ENCODE measurements at places on chromosomes 6 and 20.

DNA sequence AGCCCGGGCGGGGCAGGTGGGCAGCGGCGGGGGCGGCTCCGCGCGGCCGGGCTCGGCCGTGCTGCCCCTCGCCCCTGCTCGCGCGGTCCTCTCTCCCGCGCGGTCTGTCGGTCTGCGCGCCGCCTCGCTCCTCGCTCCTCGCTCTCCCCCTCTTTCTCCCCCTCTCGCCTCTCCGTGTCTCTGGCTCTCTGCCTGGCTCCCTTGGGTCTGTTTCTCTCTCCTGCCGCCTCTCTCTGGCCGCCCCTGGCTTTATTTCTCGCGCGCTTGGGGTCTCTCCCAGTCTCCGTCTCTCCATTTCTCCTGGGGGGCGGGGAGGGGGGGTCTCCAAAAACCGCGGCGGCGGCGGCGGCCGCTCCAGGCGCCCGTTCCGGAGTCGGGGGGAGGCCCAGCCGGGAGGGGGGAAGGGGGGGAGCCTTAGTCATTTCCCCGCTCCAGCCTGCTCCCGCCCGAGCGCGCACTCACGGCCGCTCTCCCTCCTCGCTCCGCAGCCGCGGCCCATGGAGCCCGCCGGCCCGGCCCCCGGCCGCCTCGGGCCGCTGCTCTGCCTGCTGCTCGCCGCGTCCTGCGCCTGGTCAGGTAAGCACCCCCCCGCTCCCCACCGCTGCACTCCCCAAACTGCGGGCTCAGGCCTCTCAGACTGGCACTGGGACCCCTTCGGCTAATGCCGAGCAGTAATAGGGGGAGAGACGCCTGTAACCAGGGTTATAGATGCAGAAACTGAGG, at the start of gene SIRPA:
TSS of gene SIRPA (plus strand) at position 457 of the 723 bp plus-strand sequence. CDS start at position 498, 41 bp downstream.
- peak; percentile 69 for DNase-seq

- DNase-seq, result no peak
Observed at GRCh38 chr6:11761744-11762620, 16.6 kb downstream of the ADTRP start.

DNA sequence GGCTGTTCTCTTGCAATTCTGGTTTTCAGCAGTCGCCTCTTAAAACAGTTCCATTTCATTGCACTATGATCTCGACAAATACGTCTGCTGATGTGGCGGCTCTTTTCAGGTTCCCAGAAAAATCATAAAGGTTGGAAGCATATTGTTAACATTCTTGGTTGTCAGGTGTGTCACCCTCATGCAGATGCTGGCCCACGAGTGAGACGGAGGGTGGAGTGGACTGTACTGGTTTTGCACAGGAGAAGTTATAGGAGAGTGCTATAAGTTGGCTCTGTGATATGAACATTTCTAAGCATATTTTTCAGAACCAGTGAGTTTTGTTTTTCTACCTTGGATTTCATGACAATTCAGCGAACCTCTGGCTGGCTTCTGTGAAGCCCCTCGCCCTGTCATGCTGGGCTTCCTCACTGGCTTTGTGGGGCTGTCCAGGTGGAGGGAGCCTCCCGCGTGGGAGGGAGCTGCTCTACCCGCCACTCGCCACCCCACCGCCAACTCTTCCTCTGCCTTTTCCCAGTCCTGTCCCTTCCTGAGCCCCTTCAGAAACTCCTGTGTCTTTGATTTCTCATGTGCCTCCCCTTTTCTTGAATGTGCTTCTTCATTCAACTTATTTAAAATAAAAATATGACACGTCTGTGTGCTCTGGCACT, 10.6 kb downstream of the IRF4 start:
- no peak for DNase-seq

GRCh38 chr20:63518351-63518861, 2.2 kb upstream of the PPDPF start:
- DNase-seq, result no peak

DNA sequence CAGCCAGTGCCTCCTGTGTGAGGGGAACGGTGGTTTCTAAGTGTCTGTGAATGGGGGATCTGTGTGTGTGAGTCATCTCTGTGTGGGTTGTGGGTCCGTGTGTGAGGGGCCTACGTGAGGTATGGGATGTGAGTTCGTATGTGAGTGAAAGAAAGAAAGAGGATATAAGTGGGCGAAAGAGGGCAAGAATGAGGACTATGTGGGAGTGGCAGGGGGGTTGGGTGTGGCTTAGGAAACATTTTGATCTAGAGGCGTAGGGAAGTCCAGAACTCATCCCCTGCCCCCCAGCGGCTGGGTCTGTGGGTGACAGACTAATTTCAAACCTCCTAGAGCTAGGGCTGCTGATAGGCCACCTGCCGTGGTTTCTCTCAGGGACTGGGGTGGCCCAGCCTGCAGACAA, 35.5 kb downstream of the DHX35 start:
- no peak for DNase-seq

DNA sequence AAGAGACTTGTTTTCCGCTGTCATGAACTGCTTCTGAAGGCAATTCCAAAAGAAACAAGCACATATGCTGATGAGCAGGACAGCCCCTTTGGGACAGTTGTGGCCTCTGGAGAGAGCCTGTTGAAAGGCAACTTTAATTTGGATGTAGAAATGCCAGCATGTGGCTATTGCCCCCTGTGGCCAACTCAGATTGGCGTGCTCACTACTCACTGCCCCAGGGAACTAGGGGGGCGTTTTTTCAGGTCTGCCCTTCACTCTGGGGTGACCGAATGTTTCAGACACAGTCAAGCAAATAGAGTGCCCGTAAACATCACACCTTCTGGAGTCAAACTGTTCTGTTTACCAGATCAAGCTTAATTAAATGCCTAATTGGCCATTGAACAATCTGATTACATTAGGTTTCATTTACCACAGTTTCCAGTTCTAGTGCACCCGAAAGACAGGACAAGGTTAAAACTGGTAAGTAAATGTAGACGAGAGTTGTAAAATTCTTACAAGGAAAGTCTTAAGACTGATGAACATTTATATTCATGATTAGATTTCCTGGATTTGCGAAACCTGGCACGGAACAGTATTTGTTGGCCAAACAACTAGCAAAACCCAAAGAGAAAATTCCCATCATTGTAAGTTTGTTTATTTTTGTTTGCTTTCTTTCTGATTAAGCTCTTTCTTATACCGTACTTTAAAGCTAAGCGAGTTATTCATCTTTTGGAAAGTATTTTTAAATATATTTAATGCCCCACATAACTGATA, 75.9 kb upstream of the SYNJ2 start:
- no peak for DNase-seq

DNA sequence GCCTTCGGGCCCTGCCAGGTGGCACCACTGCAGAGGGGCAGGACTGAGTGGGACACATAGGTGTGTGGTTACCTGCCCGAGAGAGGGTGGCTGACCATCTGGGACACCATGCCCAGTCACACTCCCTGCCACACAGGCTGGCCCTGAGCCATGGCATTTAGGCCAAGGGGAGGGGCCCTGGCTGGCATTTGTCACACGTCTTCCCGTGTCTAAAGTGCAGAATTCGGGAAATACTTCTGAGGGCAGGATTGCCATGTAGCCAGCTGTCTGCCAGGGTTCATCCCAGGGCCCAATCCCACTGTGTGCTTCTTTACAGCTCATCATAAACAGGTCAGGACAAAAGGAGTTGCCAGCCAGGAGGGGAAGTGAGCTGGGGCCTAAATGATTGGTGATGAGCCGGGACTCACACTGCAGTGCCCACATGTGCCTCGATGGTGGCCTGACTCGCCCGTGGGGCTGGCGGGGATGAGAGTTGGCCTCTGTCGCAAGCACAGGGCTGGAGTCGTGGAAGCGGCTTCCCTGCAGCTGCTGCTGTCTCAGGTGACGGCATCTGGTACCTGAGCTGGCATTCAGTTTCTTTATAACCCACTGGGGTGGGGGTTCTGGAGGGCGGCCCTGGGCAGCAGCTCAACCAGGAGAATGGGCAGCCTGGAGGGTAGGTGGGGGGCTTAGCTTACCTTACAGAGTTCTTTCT, 5.9 kb upstream of the UNC93A start:
- DNase-seq, result no peak

GRCh38 chr6:3297909-3298308, 39.2 kb downstream of the PSMG4 start:
- no peak for DNase-seq

GRCh38 chr6:26414281-26414680, 12.2 kb downstream of the BTN3A1 start:
- DNase-seq, result no peak

DNA sequence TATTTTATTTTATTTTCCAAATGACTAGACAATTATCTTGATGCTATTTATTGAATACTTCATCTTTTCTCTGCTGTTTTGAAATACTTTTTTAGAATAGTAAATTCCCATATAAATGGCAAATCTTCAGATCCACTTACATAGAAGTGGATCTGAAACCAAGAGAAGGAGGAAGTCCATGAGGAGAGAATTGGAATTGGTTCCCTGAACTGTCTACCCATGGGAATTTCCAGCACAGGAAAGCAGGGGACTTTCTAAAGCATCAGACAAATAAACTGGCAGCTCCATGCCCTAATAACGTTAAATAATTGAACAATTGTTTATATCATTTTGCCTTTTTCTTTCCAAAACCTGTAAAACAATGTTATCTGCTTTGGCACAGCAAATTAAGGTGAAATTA, 47.1 kb upstream of the PNRC1 start:
- DNase-seq, result no peak

DNA sequence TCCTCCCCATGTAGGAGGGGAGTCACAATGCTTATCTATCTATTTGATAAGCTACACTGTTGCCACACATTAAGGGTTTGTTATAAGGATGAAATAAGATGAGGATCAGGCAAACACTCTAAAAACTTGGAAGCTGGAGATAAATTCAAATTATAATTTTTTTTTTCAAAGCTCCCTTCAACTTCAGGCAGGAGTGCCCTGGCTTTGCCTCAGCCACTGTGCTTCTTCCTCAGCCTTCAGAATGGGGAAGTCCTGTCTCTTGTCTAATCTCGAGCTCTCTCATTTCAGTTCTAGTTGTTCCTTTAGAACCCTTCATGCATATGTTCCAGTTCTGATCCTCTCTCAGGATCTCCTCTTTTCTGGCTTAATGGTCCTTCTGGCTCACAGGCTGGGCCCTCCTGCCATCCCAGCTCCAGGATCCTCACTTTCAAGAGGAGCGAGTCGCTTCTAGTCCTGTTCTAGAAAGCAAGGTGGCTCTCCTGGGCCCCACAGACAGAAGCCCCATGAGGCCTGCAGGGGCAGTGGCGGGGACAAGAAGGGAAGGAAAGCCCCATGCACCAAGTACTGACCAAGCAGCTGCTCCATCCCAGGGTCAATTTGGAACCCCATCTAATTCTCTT, 164.3 kb downstream of the VEGFA start:
- no peak for DNase-seq

DNA sequence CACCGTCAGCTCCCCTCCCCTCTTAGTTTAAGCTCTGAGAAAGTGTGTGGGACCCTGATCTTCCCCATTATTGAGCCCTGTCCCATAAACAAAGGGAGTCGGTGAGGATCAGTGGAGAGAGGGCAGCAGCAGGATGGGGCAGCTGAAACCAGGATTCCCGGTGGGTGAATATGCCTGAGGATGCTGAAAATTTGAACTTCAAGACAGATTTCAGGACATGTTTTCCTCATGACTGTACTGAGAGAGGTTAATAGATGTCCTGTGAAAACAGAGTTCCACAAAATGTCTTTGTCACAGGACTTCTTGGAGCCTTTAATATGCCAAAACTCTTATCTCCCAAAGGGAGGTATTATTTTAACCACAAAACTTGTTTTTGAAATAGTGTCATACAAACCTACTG, 53.5 kb upstream of the SLC22A16 start:
- DNase-seq, result peak; percentile 34

DNA sequence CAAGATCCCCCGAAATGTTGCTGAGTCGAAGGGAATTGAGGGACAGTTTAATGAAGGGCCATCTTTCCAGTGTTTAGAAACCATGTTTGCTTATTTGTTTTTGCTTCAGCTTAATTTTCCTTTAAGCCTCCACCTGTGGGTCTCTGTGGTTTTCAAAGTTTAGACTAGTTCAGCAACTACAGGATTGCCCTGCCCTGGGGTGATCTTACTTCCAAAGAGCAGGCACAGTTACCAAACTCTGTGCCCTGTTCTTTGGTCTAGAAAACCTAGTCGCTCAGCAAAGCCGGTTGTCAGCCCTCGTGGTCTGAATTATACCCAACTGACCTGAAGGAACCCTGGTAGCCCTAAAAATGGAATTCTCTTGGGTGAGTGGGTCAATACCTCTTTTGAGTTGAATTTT, 219.2 kb upstream of the GMDS start:
- no peak for DNase-seq

DNA sequence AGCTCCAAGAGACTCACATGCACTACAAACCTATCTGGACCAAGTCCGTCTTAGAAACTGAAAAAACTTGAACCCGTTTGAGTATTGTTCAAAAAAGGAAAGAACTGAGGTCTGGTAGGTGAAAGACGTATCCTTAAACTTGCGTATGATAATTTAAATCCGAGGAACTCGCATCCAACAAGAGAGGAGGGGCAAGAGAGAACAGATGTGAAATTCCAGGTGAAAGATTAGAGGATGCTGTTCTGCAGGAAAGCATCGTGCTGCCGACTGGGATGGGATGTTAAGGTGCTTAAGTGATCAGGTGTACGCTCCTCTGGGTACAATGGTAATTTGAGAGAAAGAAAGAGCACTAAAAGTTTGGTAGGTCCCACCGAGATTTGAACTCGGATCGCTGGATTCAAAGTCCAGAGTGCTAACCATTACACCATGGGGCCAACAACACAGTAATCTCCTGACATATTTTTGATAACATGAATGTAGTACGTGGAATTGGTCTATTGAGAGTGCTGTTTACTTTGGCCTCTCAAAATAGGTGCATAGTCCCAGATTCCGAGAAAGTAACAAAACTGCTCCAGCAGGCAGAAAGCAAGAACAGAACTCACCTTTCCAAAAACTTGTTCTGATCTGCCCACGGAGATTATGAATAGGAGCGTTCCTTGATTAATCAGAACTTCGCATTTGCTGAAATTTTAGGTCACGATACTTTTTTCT, 53.5 kb upstream of the BTN3A2 start:
- peak; percentile 69 for DNase-seq

DNA sequence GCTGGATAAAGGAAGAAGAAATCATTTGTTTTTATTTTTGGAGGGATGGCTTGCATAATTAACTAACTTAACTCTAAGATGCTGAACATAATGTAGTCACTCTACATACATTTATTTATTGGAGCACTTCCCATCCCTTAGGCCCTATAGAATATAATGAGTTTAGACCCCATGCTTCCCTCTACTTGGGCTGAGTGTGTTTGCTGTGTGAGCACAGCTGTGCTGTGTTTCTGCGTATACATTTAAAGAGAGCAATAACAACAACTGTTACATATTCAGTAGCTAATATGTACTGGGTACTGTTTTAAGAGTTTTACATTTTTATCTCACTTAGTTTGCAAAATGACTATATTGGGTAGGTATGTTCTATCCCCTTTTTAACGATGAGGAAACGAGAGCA, 736.6 kb upstream of the NRSN1 start:
- no peak for DNase-seq

GRCh38 chr20:64150756-64151632, 13.3 kb upstream of the MYT1 start:
- no peak for DNase-seq

- peak; percentile 87 for DNase-seq
Observed at GRCh38 chr20:39853636-39854035, 835.4 kb downstream of the MAFB start.

DNA sequence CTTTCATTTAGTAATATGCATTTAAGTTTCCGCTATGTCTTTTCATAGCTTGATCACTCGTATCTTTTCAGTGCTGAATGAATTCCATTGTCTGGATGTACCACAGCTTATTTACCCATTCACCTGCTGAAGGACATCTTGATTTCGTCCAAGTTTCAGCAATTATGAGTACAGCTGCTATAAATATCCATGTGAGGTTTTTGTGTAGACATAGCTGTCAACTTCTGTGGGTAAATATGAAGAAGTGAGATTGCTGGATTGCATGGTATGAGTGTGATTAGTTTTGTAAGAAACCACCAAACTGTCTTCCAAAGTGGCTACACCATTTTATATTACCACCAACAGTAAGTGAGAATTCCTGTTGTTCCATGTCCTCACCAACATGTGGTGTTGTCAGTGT, 79.2 kb upstream of the STMND1 start:
- peak; percentile 79 for DNase-seq
